Stimulated activated CD4-positive, alpha-beta T cell treated with anti-CD3 and anti-CD28 coated beads, Interleukin-1b, Interleukin-23, amount 100 ng/mL, for 1 hour (primary cell): ENCODE measurements at places on chromosomes 4 and X.

- no peak for DNase-seq
Observed at GRCh38 chrX:18666614-18667013, 5.3 kb downstream of the RS1 start.

- DNase-seq = no peak
Observed at GRCh38 chr4:98919996-98920395, 8.9 kb downstream of the EIF4E start.

GRCh38 chr4:165364452-165365080 lies 14.2 kb upstream of the CPE start:
- no peak for DNase-seq

DNA sequence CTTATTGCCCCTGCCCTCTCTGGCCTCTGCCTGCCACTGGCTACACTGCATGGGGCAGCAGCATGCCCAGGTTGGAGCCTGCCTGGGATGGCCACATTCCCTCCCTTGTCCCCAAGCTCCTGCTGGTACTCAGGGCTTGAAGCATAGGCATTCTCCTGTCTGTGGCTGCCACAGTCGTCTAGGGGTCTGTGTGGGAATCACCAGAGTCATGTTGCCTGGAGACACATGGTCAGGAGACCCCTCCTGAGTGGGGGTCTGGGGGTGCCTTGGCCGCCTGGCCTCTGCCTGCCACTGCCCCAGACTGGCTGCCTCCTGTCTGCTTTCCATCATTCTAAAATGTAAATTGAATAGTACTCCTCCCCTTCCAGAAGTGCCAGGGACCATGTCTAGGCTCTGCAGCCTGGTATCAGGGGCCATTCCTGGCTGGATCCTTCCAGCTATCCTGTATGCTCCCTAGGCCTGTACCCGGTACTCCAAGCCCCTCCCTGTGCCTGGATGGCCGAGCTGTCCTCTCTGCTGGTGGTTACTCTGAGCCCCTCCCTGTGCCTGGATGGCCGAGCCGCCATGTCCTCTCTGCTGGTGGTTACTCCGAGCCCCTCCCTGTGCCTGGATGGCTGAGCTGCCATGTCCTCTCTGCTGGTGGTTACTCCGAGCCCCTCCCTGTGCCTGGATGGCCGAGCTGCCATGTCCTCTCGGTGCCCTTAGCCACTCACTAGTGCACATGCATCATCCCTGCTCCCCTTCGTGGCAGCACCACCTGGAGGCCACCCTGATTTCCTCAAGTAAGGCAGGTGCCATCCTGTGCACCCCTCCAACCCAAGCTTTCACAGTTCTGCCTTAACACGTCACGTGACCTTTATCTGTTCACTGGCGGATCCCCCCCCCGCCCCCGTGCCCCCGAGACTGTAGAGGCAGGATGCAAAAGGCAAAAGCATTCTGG lies 5.5 kb upstream of the NKX1-1 start:
- no peak for DNase-seq

GRCh38 chr4:82678051-82678450 lies 116.3 kb upstream of the TMEM150C start:
- no peak for DNase-seq

- DNase-seq = no peak
Observed at GRCh38 chr4:43843501-43843900, 605.1 kb downstream of the KCTD8 start.

DNA sequence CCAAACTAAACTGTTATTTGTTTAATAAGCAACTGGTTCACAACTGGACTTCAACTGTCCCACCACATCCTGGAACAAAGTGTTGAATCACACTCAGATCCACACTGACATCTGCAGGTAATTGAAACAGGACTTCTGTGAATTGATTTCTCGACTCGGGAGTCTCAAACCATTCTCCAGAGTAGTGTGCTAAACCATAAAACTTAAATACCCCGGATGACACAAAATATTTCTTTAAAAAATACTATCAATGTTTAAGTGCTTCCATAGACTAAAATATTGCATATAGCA lies 95.4 kb upstream of the PLAC1 start:
- no peak for DNase-seq

DNA sequence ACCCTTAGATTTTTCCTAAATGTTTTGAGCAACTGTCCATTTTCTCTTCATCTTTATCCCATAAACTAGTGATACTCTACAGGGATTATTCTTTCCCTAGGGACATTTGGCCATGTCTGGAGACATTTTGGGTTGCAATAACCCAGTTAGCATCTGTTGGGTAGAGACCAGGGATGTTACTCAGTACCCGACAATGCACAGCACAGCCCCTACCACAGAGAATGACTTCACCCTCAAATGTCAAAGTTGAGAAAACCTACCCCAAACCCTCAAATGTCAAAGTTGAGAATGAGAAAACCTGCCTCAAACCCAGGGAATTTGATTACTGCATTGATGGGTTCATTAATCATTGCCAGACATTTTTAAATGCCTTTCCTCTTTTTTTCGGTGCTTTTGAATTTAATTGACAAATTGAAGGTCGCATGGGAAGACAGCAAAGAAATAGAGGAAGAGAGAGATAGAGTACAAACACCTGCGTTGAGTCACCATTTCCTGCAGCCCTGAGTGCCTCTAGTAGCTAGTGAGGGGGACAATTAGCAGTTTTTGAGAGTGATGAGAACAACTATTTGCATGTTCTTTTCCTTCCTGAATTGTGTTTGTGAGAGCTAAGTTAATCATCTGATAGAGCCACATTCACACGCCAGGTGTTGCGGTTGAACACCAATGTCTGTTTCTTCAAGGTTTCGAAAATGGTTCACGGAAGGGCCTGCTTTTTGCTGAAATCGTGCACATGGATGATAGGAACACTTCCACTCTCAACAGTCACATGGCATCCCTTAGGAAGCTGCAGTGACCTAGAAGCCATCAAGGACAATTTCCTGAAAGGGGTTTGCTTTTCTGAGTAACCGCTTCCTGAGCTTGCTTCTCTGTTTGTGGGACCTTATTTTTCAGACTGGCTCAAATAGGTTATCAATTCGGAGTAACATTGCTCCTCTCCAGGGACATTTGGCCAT lies 203.9 kb upstream of the VCX3A start:
- DNase-seq = no peak

- no peak for DNase-seq
Observed at GRCh38 chr4:6905516-6906445, 3.8 kb upstream of the TBC1D14 start.

DNA sequence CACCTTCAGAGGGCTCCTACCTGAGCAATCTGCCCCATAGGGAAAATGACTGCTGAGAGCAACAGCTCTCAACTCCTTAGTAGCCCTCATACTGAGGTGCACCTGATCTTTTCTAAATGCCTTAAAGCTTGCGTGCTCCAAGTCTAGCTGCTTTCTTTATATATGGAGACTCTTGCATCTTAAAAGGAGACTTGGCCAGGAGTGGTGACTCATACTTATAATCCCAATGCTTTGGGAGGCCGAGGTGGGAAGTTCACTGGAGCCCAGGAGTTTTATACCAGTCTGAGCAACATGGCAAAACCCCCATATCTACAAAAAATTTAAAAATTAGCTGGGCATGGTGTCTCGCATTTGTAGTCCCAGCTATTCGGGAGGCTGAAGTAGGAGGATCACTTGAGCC lies 78.1 kb upstream of the TRIM2 start:
- no peak for DNase-seq

DNA sequence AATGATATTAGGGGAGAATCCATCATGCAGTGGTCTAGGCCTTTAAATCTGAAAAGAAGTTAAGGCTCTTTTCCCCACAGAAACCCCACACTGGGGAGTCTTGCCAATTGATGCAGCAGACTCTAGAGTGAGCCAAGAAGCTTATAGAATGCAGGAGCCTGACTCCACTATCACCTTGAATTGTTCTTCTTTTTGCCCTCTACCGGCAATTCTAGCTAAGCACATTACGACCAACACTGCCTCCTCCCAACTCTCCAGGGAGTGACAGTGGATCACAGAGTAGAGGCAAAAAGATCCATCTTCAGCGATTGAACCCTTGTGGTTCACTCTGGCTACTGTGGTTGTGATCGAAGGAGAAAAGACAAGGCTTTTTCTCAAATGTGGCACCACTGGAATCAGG lies 331.5 kb downstream of the NKX6-1 start:
- no peak for DNase-seq

DNA sequence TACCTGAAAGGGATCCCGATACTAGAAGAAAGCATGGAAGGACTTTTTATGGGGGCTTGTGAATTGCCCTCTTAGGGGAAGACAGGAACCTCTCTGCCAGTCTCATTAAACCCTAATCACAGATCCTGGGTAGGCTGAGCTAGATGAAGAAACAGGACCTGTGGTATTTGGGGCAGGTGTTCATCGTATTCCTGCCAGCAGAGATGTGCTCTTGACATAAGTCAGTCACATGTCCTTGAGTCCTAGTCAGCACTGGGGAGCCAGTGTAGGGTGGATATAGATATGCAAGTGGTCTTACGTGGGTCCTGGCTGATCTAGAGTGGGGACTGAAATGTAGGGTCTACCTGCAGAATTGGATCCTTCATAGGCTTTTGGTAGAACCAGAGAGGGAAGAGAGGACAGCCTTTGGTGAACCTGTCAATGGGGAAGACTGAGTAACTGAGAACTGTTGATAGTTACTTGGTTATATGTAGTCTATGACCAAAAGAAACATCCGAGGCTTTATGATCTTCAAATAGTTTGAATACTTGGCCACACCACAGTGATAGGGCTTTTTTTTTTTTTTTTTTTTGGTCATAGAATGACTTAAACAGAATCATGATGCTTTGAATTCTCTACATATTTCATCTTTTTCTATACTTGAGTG lies 63.5 kb upstream of the WDR1 start:
- no peak for DNase-seq
